ENCODE measurements at places on chromosomes 2 and 18. TPM values are rescaled to one million over a fixed set of nuclear protein-coding genes. Genes with fewer than 3 reads are reported as not detected.

DNA sequence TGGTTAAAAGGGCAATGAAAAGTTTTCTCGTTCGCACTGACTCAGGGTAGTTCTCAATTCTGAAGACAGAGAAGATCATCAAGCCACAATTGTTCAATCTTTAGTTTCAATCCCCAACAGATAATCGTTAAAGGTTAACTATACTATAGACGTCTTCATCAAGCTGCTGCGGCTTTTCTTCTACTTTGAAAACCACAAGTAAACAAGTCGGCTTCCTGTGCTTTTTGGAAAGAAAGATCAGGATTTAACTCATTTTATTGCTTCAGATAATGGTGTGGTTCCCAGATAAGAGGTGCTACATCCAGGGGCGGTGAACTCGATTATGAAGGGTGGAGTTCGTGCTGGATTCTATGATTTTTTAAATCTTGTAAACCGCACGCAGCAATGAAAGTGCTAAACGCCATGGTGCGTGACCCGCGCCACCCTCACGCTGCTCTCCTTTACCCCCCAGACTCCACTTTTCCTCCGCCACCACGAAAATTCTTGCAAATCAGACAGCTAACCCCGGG is 545 bp upstream of the CDCA7 start:
- DNase-seq: no peak

- DNase-seq: no peak
Measured at GRCh38 chr18:63082366-63083019, 237.1 kb downstream of the BCL2 start.

DNA sequence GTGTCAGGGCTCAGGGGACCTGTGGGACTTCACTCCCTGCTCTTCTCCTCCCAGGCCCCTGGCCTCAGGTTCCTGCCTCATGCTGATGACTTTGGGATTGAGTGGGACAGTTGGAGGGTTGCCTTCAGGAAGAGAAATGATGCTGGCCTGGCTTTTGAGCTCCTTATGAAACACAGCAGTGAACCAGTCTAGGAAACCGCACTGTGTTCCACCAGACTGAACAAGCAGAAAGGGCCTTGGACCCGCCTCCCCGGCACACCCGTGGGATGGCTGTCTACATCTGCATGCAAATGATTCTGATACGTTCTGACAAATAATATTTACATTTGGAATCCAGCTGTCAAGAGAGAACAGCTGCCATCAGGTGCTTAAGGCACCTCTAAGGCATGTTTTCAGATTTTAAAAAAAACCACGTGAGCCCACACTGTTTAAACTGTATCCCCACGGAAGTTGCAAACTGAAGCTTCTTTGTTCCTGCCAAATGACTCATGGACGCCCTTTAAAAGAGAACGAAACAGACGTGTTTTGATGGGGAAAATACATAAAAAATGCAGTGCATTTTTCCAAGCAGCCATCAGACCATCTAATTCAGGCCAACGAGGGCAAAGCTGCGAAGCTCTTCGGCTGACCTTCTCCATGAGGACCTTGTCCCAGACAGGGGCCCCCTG is 27.6 kb upstream of the ASAP2 start:
- DNase-seq: no peak

- DNase-seq: no peak
Measured at GRCh38 chr2:240250985-240251847, 110.8 kb upstream of the OTOS start.

DNA sequence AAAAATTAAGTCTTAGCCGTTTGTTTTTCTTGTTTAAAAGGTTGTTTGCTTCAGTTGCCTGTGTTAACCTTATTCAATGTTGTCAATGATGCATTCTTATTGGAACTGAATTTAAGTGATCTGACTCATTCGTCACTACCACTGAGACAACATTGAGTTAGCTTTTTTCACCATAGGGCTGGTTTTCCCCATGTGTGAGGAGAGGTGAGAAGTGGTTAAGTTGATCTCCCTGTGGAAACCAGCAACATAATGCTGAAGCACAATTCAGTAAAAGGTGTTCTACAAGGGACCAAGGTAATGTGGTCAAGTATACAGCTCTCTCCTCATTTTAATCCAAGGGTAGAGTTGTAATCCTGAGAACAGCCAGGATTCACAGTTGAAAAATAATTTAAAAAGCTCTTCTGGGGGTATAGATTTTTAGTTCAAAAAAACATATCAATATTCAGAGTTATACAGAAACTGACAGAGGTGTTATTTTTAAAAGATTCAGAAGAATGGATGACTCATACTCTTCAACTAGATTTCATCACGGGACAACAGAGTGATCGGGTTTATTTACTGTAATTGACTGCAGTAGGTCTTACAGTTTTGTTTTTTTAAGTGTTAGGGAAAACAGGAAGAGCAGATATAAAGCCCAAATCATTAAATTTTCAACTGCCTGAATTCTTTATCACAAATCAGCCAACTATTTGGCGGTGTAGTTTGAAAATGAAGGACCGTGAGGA is 12.6 kb downstream of the NOP58 start:
- DNase-seq: no peak

DNA sequence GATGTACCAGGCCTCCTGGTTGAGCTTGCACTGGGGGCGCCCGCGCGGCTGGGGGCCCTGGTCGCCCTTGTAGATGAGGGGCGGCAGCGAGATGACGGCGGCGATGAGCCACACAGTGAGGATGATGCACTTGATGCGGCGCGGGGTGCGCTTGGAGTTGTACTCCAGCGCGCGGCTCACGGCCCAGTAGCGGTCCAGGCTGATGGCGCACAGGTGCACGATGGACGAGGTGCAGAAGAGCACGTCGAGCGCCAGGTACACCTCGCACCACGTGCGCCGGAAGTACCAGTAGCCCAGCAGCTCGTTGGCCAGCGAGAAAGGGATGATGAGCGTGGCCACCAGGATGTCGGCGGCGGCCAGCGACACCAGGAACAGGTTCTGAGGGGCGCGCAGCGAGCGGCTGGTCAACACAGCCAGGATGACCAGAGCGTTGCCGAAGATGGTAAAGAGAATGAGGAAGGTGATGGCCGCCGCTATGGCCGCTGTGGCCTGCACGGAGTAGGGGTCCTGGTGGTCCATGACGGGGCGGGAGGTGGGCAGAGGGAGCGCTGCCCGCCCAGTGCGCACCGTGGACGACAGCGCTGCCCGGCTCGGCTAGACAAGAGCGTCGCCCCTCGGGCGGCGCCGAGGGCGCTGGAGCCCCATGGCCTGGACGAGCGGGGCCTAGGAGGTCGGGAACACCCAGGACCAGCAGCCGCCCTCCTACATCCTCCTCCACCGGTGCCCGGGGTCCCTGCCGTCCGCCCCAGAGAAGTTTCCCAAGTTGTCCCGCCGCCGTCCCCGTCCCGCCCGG is 544 bp downstream of the ADRA2B start:
- DNase-seq: no peak

DNA sequence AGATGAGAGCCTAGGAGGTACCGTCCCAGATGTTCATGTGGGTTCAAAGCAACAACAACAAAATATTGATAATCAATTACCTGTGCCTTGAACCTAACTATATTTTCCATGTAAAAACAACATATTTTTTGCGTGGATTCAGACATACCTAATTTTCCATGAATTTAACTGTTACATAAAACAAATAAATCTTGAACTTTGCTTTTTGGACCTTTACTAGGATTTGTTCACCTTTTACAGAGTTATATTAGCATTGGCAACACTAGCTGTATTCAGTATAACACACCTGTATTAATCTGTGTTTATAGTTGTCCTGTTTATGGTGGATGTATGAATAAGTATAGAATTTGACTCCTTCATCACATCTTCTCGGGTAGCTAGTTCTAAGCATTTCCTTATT is 115.8 kb upstream of the STON1 start:
- DNase-seq: no peak

GRCh38 chr2:36704475-36705150 is 8.1 kb downstream of the VIT start:
- DNase-seq: no peak

DNA sequence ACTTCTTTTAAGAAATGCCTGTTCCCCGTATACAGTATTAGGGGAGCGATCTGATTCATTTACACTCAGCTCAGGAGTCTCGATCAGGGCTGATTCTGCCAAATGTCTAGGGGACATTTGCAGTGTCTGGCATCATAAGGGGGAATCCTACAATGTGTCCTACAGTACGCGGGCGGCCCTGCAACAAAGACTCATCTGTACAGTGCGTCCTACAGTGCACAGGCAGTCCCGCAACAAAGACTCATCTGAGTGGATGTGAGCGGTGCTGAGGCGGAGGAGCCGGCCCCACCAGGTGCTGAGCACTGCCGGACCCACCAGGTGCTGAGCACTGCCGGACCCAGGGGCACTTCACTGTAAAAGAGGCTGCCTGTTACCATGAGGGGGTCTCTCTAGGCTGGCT is 102.5 kb downstream of the FAM210A start:
- no peak for DNase-seq

GRCh38 chr18:75916624-75916982 is 489.1 kb upstream of the SMIM21 start:
- DNase-seq: no peak

- no peak for DNase-seq
Measured at GRCh38 chr2:54606393-54606958, 117.0 kb upstream of the EML6 start.

DNA sequence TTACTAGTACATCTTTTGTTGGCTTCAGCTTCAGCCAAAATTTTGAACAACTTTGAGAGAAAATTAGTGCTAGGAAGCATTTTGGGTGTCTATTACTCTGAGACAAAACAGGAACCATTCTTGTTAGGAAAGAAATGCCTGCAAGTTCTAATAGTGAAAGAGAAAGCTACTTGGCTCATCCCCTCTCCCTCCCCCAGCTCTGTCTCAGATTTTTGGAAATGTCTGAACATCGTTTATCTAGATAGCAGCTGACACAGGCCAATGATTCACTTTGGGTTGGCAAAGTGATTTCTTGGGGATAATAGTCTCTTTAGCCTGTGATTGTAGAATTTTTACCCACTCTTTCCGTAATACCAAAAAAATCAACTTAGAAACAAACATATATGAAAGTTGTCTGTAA is 42.3 kb upstream of the PTPRM start:
- DNase-seq: no peak

DNA sequence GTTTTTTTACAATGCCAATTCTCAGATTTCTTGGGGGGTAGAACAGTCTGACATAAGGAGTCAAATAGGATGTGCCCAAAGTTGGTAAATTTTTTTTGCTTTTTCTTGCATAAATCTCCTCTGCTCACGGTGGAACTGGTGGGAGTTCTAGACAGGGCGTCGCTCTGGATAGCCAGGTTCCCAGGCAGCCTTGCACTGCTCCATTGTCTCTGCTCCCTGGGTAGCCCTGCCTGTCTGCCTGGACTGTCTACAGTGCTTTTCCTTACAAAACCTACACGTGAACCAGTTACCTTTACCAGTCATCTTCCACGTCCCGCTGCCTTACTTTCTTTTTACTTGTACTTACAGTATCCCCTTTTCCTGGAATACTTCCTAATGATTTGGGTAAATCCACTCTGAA is 117.1 kb downstream of the ZNF407 start:
- no peak for DNase-seq

DNA sequence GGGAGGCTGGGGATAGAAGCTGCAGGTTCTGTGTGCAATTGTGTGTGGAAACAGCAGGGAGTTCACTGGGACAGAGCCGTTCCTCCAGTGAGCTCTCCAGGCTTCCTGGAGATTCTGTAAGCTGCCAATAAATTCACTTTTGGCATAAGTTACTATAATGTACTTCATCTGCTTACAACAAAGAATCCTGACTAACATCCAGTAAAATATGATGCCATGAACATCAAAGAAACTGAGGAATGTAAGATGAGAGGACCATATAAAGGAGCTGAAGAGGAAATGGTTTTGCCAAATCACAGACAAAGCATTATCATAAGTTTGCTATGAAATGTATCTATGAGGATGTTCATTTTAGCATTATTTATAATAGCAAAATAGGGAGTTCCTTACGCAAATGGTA is 175.3 kb downstream of the KCNE4 start:
- DNase-seq: no peak

GRCh38 chr18:23283916-23284430 is 148.7 kb downstream of the CABLES1 start:
- DNase-seq: no peak

DNA sequence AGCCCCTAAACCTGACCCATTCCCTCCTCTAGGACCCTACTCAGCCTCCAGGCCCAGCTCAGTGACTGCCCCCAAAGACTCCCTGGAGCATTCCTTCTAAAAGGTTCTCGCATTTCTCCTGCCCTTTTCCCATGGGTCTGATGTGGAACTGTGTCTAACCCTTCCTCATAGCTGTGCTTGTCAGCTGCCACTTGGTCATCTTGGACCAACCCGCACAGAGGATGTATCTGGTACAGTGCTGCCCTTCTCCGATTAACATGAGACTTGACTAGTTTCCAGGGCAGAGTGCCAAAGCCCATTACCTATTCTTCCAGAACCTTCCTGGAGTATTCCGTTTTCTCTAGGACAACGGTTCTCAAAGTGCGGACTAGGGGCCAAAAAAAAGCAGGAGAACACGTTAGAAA is 518 bp upstream of the NFU1 start:
- DNase-seq: no peak

DNA sequence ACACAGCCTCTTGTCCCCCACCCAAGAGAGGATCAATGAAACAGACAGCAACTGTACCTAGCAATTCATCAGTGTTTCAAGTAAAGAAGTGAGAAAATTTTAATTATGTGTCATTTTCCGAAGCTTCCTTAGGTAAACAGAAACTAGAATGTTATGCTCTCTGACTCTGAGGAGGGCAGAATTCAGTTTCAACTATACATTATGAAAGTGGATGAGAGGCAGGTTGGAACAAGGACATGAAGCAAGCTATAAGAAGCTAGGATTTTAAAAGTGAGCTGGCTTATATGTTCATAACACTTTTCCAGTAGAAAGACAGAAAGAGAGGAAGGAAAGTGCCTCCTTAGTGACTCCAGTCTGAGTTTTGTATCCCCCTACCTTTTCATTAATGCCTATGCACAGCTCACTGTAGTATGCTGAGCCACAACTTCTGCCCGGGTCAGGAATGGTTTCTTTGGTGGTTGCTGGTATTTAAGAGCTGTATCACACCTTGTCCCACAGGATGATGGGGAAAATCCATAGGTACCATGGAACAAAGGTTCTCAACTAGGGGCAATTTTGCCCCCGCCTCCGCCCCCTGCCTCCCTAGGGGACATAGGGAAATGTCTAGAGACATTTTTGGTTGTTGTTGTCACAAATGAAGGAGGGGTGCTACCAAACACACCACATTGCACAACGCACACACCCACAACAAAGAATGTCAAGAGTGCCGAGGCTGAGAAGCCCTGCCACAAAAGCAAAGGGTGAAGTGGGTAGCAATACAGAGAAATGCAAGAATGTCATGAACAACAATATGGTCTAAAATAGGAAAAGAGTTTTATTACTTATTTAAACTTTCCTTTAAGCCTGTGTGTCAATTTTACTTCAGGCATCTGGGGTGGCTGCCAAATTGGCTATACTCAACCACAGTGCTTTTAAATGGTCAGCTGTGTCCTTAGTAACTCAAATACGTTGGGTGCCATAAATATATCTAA is 161.0 kb upstream of the ZFP36L2 start:
- no peak for DNase-seq

GRCh38 chr18:71849407-71849806 is 694.7 kb downstream of the CBLN2 start:
- DNase-seq: no peak

ZSWIM2 gene
- total RNA-seq: not detected

CCDC102B gene
- 1.8 TPM for total RNA-seq

LIPG gene
- 0.29 TPM for total RNA-seq

PLEK gene
- total RNA-seq: 138 TPM
